ENCODE measurements at places on chromosomes 2 and 18.
A peak's percentile ranks its signal among the peaks of the same experiment; 100 is the strongest.

- H3K36me3 ChIP-seq = no peaks in the 10 kb centered on the region
- H3K27me3 ChIP-seq = no peaks in the 10 kb centered on the region
- H3K4me1 ChIP-seq = no peaks in the 10 kb centered on the region
- DNase-seq = no peak
- H3K4me3 ChIP-seq = no peak overlapping the region
Observed at GRCh38 chr18:11983592-11983991, 2.3 kb downstream of the IMPA2 start.

- peaks cover 9% of the 10 kb centered on the region for H3K4me1 ChIP-seq
- peak overlapping the region; percentile 34 for H3K27ac ChIP-seq
- H3K36me3 ChIP-seq = no peaks in the 10 kb centered on the region
- DNase-seq = no peak
- H3K4me3 ChIP-seq = no peak overlapping the region
Observed at GRCh38 chr2:157830696-157831570, 45.2 kb downstream of the ACVR1 start.

DNA sequence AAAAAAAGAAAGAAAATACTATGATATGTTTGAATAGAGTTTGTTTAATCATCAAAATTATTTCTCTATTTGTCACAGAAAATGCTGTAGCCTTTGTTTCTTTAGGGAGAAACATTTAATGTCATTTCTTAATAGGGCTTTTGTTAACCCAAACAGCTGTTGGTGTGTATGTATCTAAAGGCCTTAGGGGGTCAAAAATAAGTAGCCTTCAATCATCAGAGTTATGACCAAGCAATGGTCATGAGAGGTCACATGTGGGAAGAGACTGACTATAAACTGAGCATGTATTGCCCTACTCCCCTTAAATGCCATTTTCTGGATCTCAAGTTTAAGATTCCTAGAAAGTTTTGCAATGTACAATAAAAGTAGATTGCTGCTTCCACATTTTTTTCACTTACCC, 22.7 kb downstream of the HNMT start:
- no peaks in the 10 kb centered on the region for H3K4me1 ChIP-seq
- DNase-seq = no peak
- H3K4me3 ChIP-seq = no peak overlapping the region

GRCh38 chr2:231050018-231050901, 6.4 kb upstream of the PSMD1 start:
- DNase-seq = peak; percentile 65
- H3K27me3 ChIP-seq = no peaks in the 10 kb centered on the region
- H3K27ac ChIP-seq = no peak overlapping the region
- no peaks in the 10 kb centered on the region for H3K4me1 ChIP-seq

GRCh38 chr2:41966920-41967319, 80.9 kb upstream of the PKDCC start:
- peaks cover 36% of the 10 kb centered on the region for H3K4me1 ChIP-seq
- H3K4me3 ChIP-seq = no peak overlapping the region
- DNase-seq = no peak
- no peaks in the 10 kb centered on the region for H3K36me3 ChIP-seq

DNA sequence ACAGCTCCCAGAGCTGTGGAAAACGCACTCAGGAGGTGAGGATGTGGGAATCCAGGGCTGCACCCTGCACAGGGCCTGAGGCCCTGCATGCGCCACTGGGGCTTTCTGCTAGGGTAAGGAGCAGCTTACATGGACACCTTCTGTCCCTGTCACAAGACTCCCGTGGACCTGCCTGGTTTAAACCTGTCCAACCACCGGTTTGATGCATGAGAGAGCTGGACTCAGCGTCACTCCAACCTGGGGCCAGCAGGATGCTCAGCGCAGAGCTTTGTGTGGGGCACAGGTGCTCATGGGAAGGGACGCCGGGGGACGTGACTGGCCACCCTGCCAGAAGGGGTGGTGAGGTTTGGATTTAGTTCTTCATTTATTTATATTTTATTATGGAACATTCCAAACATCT, 24.2 kb downstream of the SNORC start:
- no peak overlapping the region for H3K4me3 ChIP-seq
- H3K36me3 ChIP-seq = no peaks in the 10 kb centered on the region
- H3K4me1 ChIP-seq = peaks cover 9% of the 10 kb centered on the region
- H3K27me3 ChIP-seq = no peaks in the 10 kb centered on the region
- no peak for DNase-seq
- H3K27ac ChIP-seq = no peak overlapping the region

- H3K4me3 ChIP-seq = no peak overlapping the region
- no peak overlapping the region for H3K27ac ChIP-seq
- no peaks in the 10 kb centered on the region for H3K36me3 ChIP-seq
Observed at GRCh38 chr2:225600444-225600843, 200.9 kb downstream of the NYAP2 start.

DNA sequence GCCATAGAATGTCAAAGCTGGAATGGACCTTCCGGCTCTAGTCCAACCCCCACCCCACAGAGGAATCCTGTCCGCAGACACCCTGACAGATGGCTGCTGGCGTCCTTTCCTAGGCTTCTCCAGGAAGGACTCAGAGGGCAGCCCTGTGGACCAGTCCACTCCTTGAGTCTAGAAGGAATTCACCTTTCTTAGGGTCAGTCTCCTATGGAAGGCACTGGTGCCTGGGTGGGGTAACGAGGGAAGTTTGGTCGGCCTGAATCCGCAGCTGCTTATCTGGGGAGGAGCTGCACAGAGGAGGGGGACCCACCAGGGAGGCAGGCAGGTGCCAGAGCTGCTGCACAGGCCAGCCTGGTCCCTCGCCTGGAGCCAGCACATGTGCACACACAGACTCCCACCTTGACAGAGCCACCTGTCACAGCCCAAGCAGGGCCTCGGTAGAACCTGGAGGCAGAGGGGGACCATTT, 2.5 kb downstream of the DNMT3A start:
- H3K4me1 ChIP-seq = peaks cover 14% of the 10 kb centered on the region
- H3K4me3 ChIP-seq = no peak overlapping the region
- no peak for DNase-seq
- H3K36me3 ChIP-seq = no peaks in the 10 kb centered on the region
- H3K27me3 ChIP-seq = no peaks in the 10 kb centered on the region
- peak overlapping the region; percentile 74 for H3K27ac ChIP-seq

DNA sequence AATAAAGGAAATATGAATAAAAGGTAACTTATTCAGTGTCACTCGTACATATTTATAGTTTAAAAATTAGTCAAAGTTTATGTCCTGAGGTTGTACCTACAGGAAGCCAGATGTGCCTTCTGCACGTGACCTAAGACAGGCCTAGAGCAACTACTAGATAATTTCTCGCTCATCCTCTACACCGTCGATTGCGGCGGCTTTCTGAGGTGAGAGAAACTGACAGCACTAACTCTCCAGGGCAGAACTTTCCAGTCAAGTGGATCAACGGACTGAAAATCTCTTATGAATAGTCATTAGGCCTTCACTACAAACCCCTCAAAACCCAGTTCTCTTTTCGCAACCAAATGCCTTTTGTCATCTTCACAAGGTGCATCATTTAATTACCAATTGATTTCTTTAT, 54.2 kb downstream of the ZEB2 start:
- no peaks in the 10 kb centered on the region for H3K36me3 ChIP-seq
- H3K4me1 ChIP-seq = peaks cover 7% of the 10 kb centered on the region

DNA sequence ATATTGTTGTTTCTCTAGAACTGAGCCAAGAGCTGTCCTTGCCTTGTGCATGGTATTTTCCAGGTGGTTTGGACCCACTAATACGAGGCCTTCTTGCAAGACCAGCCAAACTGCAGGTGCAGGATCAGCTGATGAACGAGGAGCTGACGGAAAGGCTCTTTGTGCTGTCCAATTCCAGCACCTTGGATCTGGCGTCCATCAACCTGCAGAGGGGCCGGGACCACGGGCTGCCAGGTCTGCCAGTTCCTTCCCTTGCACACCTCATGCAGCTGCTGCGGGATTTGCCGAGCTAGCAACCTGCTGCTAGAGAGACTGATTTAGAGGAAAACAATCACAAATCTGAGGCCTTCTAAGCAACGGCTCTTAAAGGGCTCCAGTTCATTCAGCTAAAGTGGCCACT, 74.5 kb downstream of the TPO start:
- H3K27ac ChIP-seq = no peak overlapping the region
- no peak overlapping the region for H3K4me3 ChIP-seq
- H3K27me3 ChIP-seq = no peaks in the 10 kb centered on the region

DNA sequence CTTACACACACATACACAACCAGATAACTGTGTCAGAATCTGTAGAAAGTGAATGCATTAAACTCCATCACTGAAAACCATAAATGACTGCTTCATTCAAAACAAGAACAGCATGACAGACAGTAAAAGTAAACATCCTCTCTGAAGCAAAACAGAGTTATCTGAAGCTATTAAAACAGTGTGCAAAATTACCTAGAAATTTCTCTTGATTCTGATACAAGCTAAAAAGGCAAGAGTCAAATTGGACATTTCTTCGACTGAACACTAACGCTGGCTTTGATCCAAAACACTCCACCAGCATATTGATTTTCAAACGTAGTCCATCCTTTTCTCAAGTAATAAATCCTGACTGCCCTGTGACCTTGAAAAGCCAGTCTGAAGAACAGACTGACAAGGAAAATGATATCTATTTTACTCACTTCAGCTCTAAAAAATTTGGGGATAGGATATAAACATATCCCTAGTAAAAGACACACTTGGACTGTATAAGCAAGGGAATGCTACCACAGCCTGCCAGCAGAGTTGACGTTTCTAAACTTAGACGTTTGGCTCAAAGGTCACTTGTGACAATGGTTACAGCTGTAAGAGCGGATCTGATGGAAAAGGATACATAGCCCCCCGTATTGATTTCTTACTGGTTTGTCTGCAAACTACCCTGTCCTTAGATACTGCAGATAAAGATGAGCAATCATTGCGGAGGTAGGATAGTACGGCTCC, 128.9 kb upstream of the ITGB6 start:
- H3K27ac ChIP-seq = no peak overlapping the region
- H3K36me3 ChIP-seq = no peaks in the 10 kb centered on the region
- no peak overlapping the region for H3K4me3 ChIP-seq

DNA sequence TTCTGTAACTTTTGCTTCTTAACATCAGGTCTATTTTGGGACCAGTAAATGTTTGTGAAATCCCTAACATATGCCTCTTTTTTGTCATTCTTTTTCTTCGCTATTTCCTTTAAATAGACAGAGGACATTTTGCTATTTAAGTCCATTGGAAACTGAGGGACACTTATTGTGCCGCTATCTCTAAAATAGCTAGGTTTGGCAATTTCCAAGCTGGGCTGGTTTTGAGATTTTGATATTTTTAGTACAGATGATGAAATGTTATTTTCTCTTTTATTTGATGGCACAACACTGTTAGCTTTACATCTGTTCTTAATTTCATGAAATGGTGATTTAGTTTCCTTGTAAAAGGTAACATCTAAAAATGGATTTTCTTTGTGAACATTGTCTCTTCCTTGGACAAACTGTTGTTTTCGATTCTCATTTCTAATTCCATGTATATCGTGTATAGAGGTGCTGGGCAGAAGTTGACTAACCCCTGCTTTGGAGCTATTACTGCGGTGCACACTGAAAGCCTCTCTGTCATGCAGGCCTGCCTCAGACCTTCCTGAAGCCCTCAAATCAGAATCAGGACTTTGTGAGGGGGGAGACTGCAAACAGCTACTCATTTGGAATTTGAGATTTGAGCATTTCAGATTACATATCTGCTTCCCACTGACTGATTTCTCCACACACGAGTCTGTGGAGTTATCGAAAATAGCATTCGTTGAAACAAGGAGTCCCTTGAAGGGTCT, 594 bp downstream of the RAD51AP2 start:
- H3K4me3 ChIP-seq = peak overlapping the region; percentile 41
- no peak for DNase-seq
- no peaks in the 10 kb centered on the region for H3K36me3 ChIP-seq
- peak overlapping the region; percentile 71 for H3K27ac ChIP-seq

- no peak for DNase-seq
- H3K4me3 ChIP-seq = no peak overlapping the region
- H3K27ac ChIP-seq = no peak overlapping the region
- no peaks in the 10 kb centered on the region for H3K36me3 ChIP-seq
- H3K4me1 ChIP-seq = no peaks in the 10 kb centered on the region
Observed at GRCh38 chr2:46041434-46041833, 255.8 kb upstream of the EPAS1 start.

GRCh38 chr18:22723221-22723620, 209.9 kb upstream of the RBBP8 start:
- no peaks in the 10 kb centered on the region for H3K27me3 ChIP-seq
- no peaks in the 10 kb centered on the region for H3K36me3 ChIP-seq
- no peak overlapping the region for H3K4me3 ChIP-seq
- no peak overlapping the region for H3K27ac ChIP-seq
- no peak for DNase-seq
- no peaks in the 10 kb centered on the region for H3K4me1 ChIP-seq

DNA sequence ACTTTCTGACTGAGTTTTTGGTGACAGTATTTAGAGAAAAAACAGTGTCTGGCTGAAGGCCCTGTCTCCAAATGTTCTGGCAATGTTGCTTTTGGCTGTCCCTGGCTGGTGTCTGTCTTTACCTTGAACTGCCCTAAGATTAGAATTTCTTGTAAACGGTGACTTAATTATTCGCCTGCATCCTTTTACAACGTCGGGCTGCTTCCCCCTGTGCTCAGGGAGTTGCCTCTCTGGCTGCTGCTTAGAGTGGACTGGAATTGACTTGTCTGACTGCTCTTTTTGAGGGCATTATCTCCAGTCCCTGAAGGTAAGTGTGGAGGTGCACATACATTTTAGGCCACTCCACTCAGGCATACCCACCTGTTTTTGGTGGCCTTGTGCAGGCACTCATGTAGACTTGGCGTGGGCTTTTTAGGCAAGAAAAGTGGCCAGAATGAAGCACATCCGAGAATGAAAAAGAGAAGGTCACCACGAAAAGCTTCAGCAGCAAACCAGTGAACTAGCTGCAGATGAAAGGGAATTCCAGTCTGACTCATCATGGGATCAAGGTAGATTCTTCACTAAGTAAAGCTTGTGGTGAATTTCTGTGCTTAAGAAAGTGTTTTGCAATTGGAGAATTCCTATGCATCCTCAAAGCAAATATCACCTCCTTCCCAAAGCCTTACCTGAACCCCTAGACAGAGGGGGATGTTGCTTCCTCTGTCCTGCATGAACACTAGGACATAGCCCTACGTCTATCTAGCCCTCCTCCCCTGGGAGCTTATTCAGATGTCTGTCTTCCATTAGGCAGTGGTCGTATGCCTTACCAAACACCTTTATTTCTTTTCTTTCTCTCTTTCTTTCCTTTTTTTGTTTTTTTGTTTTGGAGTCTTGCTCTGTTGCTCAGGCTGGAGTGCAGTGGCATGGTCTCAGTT, 230.3 kb upstream of the TRIB2 start:
- H3K4me3 ChIP-seq = no peak overlapping the region
- DNase-seq = peak; percentile 46
- peaks cover 12% of the 10 kb centered on the region for H3K4me1 ChIP-seq
- H3K27me3 ChIP-seq = no peaks in the 10 kb centered on the region
- H3K27ac ChIP-seq = no peak overlapping the region
- no peaks in the 10 kb centered on the region for H3K36me3 ChIP-seq

DNA sequence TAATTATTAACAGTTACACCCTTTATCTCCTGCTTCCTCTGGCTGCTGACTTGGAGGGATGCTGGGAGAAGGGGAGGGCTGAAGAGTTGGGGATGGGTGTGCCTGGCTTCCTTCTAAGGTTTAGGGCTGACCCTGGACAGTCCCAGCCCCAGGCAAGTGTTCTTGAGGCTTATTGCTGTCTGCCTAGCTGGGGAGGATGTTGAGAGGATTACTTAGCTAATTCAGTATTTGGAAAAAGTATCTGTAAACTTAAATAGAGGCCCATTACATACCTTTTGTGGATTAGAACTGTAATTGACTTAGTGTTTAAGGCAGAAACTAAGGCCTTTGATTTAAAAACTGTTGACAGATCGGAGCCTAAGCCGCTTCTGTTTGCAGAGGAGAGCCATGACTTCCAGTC, 67.6 kb downstream of the AGAP1 start:
- H3K4me1 ChIP-seq = peaks cover 16% of the 10 kb centered on the region
- H3K36me3 ChIP-seq = no peaks in the 10 kb centered on the region
- H3K27me3 ChIP-seq = no peaks in the 10 kb centered on the region
- H3K27ac ChIP-seq = no peak overlapping the region
- no peak for DNase-seq

All from ovary (tissue), 10 donors.